ENCODE measurements at places on chromosomes 11 and 22.

DNA sequence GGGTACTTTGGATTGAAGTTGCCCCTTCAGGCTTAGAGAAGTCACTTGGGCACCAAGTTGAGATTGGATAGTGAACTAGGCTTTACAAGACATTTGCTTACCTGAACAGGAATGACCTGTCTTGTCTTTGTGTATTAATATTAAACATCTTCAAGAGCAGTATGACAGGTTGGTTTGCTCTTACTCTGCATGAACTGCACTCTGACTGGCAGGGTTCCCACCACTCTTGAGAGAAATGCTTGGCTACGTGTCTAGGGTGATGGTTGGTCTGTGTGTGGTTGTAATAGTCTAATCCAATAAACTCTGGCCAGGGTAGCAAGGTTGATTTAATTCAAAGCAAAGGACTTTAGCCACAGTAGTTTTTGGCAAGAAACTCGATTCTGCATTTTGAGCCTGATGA is 20.1 kb upstream of the SPTBN2 start:
- DNase-seq: no peak

- DNase-seq: no peak
These were observed 1.1 kb upstream of the VPS37C start for GRCh38 chr11:61162092-61162941.

GRCh38 chr22:44220727-44221680 is 40.3 kb downstream of the PARVG start:
- no peak for DNase-seq

GRCh38 chr11:61416941-61417340 is 12.8 kb downstream of the CPSF7 start:
- no peak for DNase-seq

DNA sequence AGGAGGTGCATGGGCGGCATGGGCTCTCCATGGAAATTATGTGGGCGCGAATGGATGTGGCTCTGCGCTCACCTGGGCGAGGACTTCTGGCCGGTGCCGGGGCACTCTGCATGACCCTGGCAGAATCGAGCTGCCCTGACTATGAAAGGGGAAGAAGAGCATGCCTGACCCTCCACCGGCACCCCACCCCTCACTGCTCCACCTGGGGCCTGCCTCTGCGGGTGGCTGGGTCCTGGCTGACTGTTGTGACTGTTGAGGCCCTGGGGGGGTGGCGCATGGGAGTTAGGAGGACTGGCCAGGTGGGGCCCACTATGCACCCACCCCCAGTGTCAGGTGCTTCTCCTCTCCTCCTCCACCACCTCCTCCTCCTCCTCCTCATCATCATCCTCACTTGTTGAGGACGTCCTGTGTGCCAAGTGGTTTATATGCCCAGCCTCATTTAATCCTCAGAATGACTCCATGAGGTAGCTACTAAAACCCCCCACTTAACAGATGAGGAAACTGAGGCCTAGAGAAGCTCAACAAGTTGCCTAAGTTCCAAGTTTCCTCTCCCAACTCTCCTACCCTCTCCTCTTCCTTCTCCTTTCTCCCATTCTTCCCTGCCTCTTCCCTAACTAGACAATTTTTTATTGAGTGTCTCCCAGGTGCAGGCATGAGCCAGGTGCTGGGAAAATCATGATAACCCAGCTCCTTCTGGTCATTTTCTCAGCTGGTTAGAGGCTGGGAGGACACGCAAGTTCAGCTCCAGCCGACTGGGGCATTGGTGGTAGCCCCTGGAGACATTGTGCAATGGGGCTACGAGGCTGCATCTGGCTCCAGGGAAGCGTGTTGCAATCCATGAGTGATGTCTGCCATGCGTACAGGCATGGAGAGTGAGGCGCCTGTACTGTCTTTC is 2.3 kb downstream of the MYEOV start:
- peak; percentile 10 for DNase-seq

- DNase-seq: no peak
These were observed 1077.9 kb downstream of the DLG2 start for GRCh38 chr11:84549217-84549616.

GRCh38 chr22:28297504-28297903 is 378.4 kb upstream of the PITPNB start:
- no peak for DNase-seq

DNA sequence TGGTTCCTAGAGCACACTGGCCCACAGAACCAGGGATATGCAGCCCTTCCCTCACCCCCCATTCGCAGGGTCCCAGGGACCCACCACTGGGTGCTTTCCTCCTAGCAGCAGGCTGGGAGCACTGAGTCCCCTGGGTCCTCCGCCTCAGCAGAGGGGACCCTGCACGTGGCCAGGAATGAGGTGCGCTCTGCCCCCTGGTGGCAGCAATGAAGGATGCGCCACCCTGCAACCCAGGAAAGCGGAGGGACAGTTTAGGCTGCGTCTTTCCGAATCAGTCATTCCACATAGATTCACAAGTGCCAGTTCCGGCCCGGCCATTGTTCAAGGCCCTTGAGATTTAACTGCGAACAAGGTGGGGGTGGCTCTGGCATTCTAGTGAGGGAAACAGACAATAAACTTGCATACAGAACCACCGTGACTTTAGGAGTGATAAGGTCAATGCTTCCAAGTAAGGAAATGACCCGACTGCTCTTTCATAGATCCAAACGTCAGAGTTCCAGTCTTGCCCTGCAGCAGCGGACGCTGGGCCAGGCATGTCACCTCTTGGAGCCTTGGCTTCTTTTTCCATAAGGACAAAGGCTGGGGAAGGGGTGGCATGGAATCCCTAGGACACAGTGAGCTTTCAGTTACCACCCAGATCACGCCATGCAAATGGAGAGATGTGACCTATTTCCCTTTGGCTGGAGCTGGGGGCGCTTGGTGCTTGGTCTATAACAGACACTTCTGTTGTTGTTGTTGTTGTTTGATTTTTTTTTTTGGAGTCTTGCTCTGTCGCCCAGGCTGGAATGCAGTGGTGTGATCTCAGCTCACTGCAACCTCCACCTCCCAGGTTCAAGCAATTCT is 7.7 kb downstream of the RIN1 start:
- peak; percentile 86 for DNase-seq

DNA sequence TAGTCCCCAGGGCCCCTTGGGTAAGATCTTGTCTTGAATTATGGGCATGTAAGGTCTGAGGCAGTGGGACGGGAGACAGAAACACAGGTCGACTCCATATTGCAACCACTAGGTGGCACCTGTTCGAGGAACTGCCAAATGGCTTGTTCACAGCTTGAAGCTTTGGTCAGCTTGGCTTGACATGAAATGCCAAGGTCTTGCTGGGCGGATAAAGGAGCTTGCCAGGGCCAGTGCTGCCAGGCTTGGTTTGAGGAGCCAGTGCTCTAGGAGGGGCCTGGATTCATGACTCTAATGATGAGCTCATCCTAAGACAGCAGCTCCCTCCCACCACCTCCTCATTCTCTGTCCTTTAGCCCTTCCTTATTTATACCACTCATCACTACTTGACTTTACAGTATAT is 11.9 kb upstream of the NRIP3 start:
- DNase-seq: peak; percentile 68

DNA sequence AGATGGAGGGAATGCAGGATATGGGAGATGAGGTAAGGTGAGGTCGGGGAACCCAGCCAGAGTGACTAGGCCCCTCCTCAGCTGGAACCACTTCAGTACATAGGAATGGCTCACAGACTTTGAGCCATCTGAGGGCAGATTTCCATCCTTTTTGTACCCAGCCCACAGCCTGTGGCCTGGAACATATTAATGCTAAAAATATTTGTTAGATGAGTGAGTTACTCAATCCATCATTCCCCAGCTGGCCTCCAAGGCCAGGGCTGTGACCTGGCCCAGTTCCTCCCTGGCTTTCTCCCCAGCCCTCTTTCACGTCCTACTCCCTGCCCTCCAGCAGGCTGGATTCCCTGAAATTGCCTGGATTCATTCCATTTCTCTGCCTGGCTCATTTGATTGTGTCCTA is 57.2 kb upstream of the PRDM11 start:
- no peak for DNase-seq

DNA sequence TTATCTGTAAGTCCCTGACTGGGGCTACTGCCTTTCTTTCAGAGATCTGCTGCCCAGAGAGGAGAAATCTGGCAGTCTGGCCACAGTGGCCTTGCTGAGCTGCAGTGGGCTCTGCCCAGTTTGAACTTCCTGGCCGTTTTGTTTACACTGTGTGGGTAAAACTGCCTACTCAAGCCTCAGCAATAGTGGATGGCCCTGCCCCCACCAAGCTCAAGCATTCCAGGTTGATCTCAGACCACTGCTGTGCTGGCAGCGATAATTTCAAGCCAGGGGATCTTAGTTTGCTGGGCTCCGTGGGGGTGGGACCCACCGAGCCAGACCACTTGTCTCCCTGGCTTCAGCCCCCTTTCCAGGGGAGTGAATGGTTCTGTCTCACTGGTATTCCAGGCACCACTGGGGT is 117.5 kb downstream of the TRPC6 start:
- DNase-seq: no peak

DNA sequence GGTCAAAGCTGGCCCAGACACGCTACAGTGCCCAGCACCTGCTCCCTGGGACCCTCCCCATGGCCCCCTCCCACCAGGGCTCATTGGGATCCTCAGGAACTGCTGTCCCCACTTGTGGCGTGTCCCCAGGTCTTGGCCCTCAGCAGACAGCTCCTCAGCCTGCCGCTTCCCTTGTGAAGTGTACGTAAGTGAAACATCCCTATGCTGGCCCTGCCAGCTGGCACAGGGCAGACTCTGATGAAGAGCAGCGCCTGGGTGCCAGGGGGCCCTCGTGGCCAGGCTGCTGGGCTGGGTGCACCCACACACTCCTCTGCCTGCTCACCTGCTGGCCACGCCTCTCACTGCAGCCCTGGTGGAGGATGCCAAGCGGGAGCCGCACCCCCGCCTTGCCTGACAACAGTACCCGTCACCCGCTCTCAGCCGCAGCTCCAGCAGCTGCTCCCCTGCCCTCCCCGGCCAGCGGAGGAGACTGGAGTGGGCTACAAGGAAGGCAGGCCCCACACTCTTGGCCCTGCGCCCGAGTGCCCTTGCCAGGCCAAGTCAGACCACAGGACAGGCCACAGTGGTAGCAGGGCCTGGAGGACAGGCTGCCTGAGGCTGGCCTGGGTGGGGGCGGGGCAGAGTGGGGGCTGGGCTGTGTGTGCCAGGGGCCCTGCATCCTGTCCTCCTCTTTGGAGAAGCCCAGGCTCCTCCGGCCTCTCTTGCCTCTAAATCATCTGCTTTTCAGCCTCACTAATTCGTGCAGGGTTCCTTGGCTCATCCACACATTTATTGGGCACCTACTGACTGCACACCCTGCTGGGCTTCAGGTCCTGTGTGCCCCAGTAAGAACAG is 39.5 kb downstream of the IGF2 start:
- no peak for DNase-seq

- DNase-seq: no peak
These were observed 35.0 kb downstream of the DKK3 start for GRCh38 chr11:11973361-11973800.

- peak; percentile 47 for DNase-seq
These were observed 43.4 kb upstream of the SC5D start for GRCh38 chr11:121249039-121249663.

DNA sequence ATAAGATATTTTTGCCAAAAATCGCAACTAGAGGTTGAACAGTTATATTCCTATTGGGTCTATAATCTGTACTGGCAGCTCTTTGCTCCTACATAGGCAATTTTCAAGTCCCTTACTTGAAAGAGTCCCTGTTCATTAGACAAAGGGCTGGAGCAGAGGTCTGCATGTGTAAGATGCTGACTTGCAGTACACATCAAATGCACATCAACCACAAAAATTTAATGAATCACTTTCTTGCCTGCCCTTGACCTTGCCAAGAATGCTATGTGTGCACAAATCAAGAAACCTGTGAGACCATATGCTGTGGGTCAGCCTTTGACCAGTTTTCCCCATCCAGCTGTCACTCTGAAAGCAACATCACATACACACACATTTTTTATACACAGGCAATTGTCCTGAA is 661.5 kb downstream of the LRRC4C start:
- DNase-seq: no peak

DNA sequence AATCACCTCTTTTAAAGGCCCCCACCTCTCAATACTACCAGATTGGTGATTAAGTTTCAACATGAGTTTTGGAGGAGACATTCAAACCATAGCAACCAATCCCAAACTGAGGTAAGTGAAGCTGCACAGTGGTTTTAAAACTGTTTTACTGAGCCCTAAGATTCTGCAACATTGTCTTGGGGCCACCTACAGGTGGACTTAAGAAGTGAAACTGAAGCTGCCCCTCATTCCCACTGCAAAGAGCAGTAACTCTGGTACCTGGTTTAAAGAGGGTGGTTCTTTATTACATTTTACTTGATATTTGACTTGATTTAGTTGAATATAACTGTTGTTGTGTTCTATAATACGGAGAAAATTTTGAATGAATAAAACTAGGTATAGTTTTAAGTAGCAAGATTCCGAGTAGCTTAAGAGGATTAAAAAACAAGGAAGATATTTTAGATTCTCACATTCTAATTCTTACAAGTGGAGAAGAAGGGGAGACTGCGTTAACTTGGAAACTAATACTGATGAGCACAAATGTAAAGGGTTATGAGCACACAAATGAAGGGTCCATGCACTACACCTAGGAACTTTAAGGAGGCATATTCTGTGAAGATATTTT is 26.7 kb downstream of the SYT9 start:
- DNase-seq: no peak

DNA sequence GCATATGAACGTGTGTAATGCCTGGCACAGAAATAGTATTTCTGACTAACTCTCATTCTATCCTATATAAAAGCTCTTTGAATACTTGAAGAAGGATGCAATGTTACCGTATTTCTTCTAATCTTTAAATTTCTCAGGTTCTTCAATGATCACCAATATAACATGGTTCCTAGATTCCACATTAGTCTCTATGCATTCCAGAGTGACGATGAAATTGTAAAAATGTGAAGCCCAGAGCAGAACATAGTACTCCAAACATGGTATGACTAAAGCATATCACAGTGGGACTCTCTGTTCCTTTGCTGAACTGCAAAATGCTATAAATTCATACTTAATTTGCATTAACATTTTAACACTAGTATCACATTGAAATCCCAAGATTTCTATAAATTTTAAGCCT is 877.6 kb upstream of the CHORDC1 start:
- no peak for DNase-seq

GRCh38 chr11:98630736-98631135 is 390.0 kb upstream of the CNTN5 start:
- no peak for DNase-seq

DNA sequence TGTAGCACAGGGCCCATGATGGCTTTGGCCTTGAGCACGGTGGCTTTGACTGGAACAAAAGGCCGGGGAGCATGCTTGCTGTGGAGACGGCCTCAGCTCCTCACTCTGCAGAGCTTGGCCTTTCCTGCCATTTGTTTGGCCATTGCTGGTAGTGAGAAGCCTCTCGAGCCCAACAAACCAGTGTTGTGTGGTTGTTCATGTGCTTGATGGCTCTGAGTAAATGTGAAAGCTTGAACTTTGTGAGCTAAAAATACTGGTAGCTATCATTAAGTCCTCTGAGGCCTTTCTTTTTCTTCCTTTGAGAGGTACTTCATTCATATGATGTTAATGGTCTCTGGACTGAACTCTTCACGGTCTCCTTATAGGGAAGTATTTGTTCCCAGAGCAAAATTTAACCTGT is 39.6 kb downstream of the NAT10 start:
- no peak for DNase-seq

- DNase-seq: no peak
These were observed 97.1 kb downstream of the ME3 start for GRCh38 chr11:86575208-86575855.

All from CD4-positive, alpha-beta T cell treated with Interleukin-12 subunit alpha and Interleukin-12 subunit beta, for 1 hour (primary cell).